ENCODE measurements at places on chromosomes 7 and 10.

- no peak for DNase-seq
Measured at GRCh38 chr10:122116331-122116730, 127.4 kb downstream of the TACC2 start.

DNA sequence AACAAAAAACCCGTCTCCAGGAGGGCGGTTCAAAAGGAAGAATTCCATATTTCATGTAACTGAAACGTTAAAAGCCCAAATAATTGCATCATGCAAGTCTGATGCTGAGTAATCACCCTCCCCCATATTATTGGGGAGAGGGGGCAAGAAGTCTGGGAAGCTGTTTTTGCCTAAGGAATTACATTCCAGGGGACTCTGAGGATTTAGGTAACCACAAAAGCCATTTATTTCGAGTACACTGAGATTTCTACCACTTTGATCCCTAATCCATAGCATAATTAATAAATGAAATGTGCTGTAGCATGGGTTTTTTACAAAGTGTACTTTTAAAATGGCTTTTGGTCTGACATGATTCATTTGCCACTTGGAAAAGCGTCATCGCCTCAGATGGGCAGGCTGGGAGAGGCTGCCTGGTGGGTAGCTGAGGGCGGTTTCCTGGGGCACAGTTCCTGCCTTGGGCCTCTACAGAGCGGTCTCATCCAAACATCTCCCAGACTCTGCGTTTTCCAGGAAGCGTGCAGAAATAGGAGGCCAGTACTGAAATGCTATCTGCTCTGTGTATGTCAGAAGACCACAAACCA, 106.5 kb downstream of the TCF7L2 start:
- DNase-seq = no peak

DNA sequence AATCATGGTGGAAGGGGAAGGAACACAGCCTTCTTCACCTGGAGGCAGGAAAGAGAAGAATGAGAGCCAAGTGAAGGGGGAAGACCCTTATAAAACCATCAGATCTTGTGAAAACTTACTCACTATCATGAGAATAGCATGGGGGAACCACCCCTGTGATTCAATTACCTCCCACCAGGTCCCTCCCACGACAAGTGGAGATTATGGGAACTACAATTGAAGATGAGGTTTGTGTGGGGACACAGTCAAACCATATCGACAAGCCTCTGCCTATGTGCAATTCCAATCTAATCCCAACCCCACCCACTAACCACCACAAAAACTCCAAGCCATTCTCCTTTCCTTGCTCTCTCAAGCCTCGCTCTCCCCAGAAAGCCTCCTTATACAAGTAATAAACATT, 69.2 kb downstream of the TAC1 start:
- DNase-seq = no peak

DNA sequence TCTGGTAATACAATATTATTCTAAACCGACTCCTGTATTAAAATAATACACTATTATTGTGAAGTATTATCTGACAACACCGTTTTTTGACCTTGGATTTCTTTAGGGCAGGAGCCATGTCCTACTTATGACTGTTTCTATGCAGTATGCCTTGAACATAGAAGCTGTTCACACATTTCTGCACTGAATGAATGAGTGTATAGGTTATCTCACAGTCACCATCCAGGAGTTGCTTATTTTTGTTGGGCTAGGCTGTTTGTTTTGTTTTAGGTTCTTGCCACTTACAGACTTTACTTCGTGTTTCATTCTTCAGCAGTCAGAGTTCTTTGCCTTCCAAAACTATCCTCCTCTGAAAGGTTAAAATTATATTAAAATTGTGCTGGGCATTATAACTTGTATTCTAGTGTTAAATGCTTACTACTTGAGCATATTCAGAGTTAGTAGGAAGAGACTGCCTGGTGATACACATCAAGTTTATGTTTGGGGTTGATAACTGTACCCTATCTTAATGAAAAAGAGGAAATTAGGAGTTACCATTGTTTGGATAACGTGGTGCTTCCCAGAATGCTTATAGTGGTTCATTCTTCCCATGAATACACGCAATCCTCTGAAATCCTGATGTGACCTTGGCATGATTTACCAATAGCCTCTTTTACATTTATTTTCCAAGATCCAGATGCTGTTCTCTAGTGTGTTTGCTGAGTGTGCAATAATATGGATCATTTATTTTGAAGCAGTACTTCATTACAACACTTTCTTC, 1.7 kb downstream of the RALA start:
- no peak for DNase-seq

DNA sequence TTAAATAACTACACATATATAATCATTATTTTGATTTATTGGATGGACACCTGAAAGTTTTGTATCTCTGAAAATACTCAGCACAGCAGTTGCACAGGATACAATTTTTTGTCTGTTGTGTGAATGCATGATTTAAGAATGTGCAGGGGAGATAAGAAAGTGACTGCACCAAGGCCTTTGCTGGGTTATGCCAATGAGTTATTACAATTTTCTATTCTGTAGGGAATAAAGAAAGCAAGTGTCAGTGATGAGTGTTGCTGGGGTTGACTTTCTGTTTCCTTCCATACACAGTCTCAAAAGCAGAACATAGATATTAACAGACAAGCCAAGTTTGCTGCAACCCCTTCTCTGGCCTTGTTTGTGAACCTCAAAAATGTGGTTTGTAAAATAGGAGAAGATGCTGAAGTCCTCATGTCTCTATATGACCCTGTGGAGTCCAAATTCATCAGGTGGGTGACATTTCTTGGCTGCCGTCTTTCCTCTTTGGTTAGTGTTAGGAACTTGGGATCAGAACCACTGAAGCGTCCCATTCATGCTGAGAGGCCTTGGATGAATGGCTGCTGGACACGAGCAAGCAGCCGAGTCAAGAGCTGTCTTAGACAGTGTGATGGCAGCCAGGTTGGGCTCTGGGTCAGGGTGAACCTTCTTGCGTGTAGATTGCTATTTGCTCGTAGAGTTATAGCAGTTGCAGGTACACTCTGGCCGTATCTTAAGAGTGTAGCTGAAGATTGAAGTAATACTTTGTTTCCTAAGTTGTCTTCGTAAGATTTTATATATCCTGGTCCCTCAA, 92.8 kb downstream of the DOCK1 start:
- no peak for DNase-seq

DNA sequence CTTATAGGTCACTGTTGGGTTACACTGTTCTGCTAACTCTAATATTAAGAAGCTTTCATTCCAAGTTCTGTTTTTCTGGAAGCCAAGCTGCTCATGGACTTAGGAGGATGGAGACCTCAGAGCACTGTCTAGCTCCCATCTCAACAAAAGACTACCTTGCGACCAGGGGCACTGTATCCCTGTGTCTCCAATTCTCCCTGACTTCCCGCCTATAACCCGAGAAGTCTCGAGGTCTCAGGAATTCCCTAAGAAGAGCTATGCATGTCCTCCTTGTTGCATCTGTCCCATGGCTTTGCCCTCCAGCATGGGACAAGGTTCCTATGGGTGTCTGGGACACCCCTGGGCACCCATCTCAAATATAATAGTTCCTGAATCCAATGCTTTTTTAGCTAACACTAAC, 31.2 kb downstream of the BTBD16 start:
- DNase-seq = no peak

DNA sequence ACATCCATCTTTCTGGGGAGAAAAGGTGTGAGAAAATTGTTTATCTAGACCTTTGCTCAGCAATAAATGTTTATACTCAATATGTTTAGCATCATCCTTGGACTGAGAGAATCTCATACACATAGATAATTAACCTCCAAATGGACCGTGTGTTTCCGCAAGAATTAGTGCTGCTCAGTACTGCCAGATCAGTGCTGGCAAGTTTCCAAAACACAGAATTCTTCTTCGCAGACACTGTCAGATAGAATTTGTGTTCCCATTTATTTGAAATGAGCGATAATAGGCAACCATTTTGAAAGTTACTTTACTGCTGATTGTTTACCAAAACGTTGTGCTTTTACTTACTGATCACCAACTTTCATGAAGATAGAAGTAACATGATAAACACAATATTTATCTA, 33.7 kb downstream of the STAMBPL1 start:
- DNase-seq = no peak

GRCh38 chr10:132590752-132591121, 53.1 kb downstream of the INPP5A start:
- DNase-seq = no peak

GRCh38 chr7:106542550-106543220, 118.3 kb downstream of the CCDC71L start:
- DNase-seq = peak; percentile 34

- DNase-seq = no peak
Measured at GRCh38 chr10:120253131-120253530, 203.9 kb upstream of the PLPP4 start.

DNA sequence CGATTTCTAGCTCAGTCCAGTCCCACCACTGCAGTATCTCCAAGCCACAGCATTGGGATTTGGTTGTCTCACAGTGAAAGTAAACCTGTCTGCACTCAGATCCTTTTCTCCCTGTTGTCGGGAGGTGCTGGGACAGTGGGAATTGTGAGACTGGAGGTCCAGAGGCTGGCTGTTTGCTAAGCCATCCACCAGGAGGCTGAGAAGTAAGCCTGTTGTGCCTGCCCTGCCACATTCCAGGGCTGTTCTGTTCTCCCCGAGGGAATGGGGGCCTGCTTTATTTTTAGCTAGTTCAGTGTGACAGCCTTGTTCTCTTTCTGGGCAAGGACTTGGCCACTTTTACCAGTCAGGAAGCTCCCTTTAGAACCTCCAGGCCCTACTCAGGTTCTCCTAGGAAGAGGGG, 54.9 kb downstream of the HK1 start:
- DNase-seq = no peak

GRCh38 chr7:112255388-112255720, 48.9 kb downstream of the ZNF277 start:
- no peak for DNase-seq

DNA sequence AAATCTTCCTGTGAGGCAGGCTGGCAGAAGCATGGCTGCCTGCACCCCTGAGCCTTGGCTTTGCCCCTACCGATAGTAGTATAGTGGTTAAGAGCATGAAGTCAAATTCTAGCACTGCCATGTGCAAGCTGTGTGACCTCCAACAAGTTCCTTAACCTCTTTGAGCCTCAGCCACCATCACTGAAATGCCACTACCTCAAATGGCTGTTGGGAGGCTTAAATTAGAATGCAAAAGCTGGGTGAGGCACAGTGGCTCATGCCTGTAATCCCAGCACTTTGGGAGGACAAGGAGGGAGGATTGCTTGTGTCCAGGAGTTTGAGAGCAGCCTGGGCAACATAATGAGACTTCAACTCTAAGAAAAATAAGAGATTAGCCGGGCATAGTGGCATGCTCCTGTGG, 8.4 kb downstream of the SFRP5 start:
- no peak for DNase-seq

GRCh38 chr7:6650086-6650485, 13.0 kb downstream of the ZNF316 start:
- DNase-seq = no peak

GRCh38 chr7:74453322-74454011, at the start of gene GTF2IRD1:
Gene GTF2IRD1, plus strand, starts transcription at chr7:74453906. Its CDS starts 54,175 bp downstream, at chr7:74508081.
- DNase-seq = peak; percentile 86

GRCh38 chr7:67894746-67895145, 898.1 kb downstream of the TYW1 start:
- DNase-seq = no peak

DNA sequence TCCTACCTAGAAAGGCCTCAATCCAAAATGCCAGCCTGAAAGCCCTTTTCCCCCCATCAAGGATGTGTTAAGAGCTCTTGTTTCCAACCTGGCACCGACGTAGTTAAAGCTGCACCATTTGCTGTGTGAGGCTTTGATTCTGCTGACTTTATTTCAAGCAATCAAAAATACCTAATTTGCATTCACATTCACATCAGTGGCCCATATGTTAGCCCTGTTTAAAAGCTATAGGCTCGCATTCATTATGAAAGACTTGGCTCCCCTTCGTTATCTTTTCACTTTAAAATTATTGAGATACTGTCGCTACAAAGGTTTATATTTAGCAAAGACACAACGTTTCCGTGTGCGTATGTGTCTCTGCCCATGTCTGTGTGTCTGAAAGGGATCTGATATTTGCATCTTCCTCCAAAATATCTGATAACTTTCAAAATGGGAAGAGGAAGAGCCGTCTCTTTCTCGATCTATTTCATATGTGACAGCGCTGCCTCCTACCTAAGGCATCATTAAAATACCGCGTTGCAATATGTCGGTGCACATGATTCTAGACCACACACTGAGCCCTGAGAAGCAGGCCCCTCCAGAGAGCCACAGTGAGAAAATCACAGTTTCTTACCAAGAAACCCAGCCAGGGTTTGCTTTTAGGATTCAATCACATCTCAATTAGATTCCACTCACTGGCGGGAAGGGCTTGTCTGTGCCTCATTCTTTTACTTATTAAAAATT, 57.1 kb upstream of the ITPRID1 start:
- DNase-seq = no peak
